ENCODE measurements at places on chromosomes 5 and 9.

- no peak for DNase-seq
These were observed 118.9 kb downstream of the LHX2 start for GRCh38 chr9:124130277-124131075.

- no peak for DNase-seq
These were observed 33.4 kb upstream of the CDC42SE2 start for GRCh38 chr5:131230406-131230805.

DNA sequence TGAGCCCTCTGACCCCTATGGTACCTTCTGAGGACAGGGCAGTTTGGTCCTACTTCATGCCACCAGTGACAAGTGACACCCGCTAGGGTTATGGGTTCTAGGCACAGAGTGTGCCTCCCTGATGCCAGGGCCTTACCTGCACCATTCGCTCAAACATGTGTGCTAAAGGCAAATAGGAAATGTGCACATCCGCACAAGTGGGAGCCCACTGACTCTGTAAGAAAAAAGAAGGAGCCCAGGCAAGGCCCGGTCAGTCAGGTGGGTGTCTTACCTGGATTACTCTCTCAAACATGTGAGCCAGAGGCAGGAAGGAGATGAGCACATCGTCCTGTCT lies 29.1 kb upstream of the MEIKIN start:
- no peak for DNase-seq

- DNase-seq, result peak; percentile 33
These were observed 14.1 kb downstream of the TRIM7 start for GRCh38 chr5:181190711-181191525.

- no peak for DNase-seq
These were observed 43.2 kb downstream of the SEMA4D start for GRCh38 chr9:89454498-89455355.

DNA sequence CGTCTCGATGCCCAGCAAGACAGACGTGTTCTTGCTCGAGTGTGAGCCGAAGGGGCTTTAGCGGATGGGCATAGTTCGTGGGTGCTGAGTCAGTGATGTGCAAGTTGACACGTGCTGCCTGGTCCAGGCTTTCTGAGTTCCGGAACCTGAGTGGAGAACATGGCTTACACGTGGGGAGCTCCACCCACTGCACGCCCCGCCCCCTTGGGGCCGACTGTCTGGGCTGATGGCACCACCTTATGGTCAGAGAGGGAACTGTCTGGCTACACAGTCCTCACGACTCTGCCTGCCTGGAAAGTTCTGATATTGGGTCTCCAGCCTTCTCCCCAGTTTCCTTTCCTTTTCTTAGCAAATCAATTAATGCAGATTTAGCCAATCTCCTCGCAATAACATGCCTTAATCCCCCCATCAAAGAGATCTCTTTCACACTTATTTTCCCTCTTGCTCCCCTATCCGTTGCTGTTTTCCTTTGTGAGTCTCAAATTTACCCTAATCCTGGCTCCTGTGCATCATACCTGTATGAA lies 3.8 kb upstream of the STC2 start:
- DNase-seq, result peak; percentile 70

DNA sequence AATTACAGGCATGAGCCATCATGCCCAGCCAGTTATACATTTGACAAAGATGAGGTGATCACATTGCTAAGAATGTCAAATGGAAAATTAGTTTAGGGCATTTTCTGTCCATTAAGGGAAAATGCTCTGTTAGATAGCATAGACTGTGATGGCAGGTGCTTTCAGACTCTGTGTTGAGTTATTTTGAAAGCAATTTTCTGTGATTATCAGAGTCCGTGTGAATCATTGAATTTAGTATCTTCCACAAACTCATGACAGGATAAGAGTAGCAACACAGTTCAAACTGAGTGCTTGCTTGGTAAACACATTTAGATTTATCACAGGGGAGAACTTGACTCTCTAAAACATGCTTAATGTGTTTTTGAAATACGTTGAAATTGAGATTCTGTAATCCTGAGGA lies 69.0 kb downstream of the GAPVD1 start:
- no peak for DNase-seq

DNA sequence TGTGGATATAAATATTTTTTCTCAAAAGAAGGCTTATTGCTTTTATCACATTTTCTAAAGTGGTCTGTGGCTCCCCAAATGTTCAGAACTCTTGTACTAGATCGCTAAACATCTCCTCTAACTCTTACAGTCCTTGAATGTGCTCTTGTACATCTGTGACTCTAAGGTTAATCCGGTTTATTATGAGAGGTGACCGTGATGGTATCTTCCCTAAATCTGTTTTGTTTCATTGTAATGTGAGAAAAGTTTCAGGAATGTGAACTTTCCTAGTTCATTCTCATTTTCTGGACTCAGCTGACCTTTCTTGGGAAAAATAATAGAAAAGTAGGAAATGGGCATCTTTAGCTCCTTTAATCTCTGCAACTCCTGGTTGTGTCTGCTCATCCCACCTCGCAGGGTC lies 94.5 kb upstream of the CD180 start:
- no peak for DNase-seq

GRCh38 chr9:116868201-116868600 lies 181.1 kb downstream of the TRIM32 start:
- no peak for DNase-seq

Measured in stimulated activated CD4-positive, alpha-beta T cell treated with anti-CD3 and anti-CD28 coated beads, Interleukin-15, amount 100 ng/mL, for 1 hour (primary cell).